Activated CD8-positive, alpha-beta memory T cell treated with anti-CD3 and anti-CD28 coated beads, Interleukin-2, amount 50 U/mL, for 4 hours (primary cell): ENCODE measurements at places on chromosomes 2 and 18.

- no peak for DNase-seq
Observed at GRCh38 chr18:27861539-27861938, 315.4 kb downstream of the CDH2 start.

DNA sequence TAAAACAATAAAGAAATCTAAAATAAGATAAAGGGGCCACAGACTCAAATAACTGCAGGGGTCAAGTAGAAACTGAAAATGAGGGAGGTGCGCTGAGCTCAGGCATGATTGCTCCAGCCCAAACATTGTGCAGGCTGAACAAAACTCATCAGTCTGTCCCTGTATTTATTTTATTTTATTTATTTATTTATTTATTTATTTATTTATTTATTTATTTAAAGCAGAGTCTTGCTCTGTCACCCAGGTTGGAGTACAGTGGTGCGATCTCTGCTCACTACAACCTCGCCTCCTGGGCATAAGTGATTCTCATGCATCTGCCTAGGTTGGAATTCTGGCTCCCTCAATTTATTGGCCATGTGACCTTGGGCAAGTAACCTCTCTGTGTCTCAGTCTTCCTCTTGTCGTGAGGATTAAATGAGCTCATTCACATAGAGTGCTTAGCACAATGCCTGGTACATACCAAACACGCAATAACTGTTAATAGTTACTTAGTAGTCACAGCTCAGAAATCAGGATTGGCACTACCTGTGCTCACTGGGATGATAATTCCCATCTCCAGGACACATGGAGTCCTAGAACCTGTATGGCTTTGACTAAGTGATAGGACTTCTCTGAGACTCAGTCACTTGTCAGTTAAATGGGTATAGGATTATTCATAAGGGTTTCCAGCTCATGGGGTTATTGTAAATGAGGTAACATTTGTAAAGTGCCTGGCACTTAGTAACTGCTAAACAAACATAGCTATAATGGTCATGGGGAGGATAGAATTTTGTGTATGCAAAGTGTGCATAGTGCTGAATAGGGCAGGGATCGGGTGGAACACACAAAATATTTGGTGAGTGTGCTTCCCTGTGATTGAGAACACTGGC, 6.0 kb downstream of the SPEG start:
- no peak for DNase-seq

- no peak for DNase-seq
Observed at GRCh38 chr2:59779571-59779970, 773.9 kb downstream of the BCL11A start.

DNA sequence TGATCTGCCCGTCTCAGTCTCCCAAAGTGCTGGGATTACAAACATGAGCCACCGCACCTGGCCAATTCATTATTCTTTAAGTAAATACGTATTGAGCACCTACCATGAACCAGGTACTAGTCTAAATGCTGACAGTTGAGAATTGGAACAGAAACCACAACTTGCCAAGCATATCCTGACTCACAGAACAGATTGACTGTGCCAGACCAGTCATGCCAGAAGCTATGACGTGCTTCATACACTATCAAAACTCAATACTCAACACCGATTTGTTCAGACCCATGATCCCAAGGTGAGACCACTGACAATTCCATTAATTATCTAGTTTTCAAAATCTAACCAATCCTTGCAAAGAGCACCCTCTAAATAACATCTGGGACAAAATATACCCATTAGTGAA, 148.6 kb downstream of the B3GNT2 start:
- no peak for DNase-seq

- no peak for DNase-seq
Observed at GRCh38 chr2:36246320-36246990, 109.1 kb upstream of the CRIM1 start.

GRCh38 chr2:227577555-227577954, 21.1 kb upstream of the SCYGR2 start:
- no peak for DNase-seq

- DNase-seq: no peak
Observed at GRCh38 chr18:69626171-69626570, 225.5 kb downstream of the DOK6 start.

- no peak for DNase-seq
Observed at GRCh38 chr2:95325026-95325425, 27.9 kb downstream of the KCNIP3 start.

DNA sequence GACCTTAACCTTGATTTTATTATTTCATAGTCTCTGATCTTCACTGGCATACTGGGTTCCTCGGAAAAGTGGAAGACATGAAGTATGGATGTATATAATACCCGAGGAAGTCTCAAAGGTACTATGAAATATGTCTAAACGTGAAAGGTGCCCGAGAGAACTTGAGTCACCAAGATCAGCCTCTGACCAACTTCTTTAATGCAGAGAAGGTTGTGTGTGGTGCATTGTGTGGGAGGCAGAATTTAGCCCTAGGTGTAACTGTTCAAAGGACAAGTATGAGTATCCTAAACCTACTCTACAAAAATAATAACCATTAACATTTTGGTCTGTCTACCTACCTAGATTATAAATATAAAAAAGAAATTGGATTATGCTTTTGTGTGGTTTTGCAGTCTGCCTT, 36.1 kb downstream of the OSBPL6 start:
- DNase-seq: no peak

- DNase-seq: no peak
Observed at GRCh38 chr2:82954868-82955267, 1504.2 kb downstream of the SUCLG1 start.

GRCh38 chr2:57674025-57674424, 372.6 kb upstream of the VRK2 start:
- no peak for DNase-seq

DNA sequence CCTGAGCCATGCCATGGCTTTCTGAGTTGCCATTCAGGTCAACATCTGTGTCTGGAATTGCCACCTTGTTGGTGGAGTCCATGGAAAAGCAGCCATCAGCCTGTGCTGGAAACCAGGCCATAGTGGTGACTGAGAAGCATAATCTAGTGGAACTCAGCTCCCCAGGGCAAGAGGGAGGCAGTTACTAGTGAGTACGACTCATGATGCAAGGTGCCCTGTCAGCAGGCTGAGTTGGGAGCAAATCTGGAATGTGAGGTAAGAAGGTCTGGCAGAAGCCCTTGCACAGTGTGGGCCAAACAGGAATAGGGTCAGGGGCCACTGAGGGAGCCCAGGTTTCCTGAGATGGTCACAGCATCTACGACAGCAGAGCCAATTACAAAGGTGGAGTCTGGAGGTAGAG, 37.1 kb downstream of the SULT1C2 start:
- DNase-seq: no peak

- no peak for DNase-seq
Observed at GRCh38 chr2:9830685-9831410, 12.4 kb upstream of the TAF1B start.
